Skin of body (tissue), 3 donors: ENCODE measurements at places on chromosomes 1 and 21. TPM values are rescaled to one million over a fixed set of nuclear protein-coding genes. Genes with fewer than 3 reads are reported as not detected.

Gene PCSK9
- total RNA-seq = 11.1 TPM

Gene ARHGEF16
- 5.4 TPM for total RNA-seq

Gene CEP170
- total RNA-seq = 82.1 TPM

Gene RGS13
- 0.79 TPM for total RNA-seq

Gene KRTAP12-2
- 1.5 TPM for total RNA-seq

Gene LORICRIN
- total RNA-seq = 39.6 TPM

Gene LRRN2
- 0.89 TPM for total RNA-seq

Gene E2F2
- total RNA-seq = 8.1 TPM

Gene DUSP12
- 24.6 TPM for total RNA-seq

Gene FAM163A
- total RNA-seq = 0.10 TPM

Gene CD1D
- total RNA-seq = 1.3 TPM

Gene CD52
- total RNA-seq = 2.8 TPM

Gene G0S2
- 162 TPM for total RNA-seq

Gene UBXN11
- total RNA-seq = 8.2 TPM

Gene S100A7A
- total RNA-seq = 0.30 TPM

Gene ZBTB21
- total RNA-seq = 11.7 TPM

Gene KIF26B
- 5.8 TPM for total RNA-seq

Gene KCNT2
- 5.1 TPM for total RNA-seq

Gene SLC44A3
- 1.8 TPM for total RNA-seq

Gene CRP
- not detected for total RNA-seq

Gene BRINP3
- 0.20 TPM for total RNA-seq
